ENCODE measurements at places on chromosomes 12 and 14. TPM values are rescaled to one million over a fixed set of nuclear protein-coding genes. Genes with fewer than 3 reads are reported as not detected.

Gene OR6S1
- polyA plus RNA-seq: not detected

Gene TMPRSS12
- not detected for polyA plus RNA-seq

Gene DEGS2
- 0.68 TPM for polyA plus RNA-seq

Gene SERPINA1
- 0.41 TPM for polyA plus RNA-seq

Gene CDKL1
- 7.4 TPM for polyA plus RNA-seq

Gene ARID2
- 10.9 TPM for polyA plus RNA-seq

Measured in GM12878 (cell line).